ENCODE measurements at places on chromosomes 16 and 17.

DNA sequence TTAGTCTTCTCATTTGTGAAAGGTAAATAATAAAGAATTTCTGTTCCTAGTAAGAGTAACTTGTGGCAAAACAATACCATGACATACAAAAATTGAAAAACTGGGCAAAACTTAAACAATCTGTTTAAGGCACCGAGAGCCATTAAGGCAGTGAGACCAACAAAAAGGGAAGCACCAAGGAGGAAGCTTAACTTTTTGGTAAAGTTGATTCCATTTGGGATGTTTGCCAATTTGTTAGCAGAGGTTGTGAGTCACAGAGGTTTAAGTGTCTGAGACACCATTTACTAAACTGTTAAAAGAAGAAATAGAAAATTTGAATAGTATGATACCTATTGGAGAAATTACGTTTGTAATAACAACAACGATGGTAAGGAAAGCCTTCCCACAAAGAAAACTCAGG is 4.9 kb downstream of the SLC35G3 start:
- DNase-seq, result no peak

- DNase-seq, result no peak
These were observed 5.8 kb downstream of the ESRP2 start for GRCh38 chr16:68230176-68230571.

DNA sequence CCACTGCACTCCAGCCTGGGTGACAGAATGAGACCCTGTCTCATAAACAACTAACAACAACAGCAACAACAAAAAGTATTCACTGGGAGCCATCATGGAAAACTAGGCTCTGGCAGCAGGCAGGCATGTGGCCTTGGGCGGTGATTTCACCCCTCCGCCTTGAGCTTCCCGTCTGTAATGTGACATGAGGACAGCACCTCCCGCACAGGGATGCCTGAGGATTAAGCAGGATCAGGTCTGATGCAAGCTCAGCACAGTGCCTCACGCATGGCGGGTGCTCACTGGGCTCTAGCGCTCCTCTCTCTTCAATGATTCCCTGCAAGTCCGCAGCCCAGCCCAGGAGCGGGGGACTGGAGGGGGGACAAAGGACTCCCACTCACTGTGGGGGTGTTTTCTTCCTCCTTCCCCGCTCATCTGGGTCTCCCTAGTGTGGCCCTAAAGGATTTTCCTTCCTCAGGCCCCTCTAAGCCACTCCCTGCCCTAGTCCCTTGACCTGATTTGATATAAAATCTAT is 2.8 kb downstream of the PLCD3 start:
- DNase-seq, result peak; percentile 95

GRCh38 chr16:86533767-86534351 is 21.2 kb downstream of the MTHFSD start:
- no peak for DNase-seq

- DNase-seq, result peak; percentile 22
These were observed 13.2 kb upstream of the NUP93 start for GRCh38 chr16:56716761-56717160.

- no peak for DNase-seq
These were observed 4.7 kb downstream of the TPPP3 start for GRCh38 chr16:67388591-67388990.

GRCh38 chr17:48905987-48906515 is 2.2 kb upstream of the UBE2Z start:
- no peak for DNase-seq

DNA sequence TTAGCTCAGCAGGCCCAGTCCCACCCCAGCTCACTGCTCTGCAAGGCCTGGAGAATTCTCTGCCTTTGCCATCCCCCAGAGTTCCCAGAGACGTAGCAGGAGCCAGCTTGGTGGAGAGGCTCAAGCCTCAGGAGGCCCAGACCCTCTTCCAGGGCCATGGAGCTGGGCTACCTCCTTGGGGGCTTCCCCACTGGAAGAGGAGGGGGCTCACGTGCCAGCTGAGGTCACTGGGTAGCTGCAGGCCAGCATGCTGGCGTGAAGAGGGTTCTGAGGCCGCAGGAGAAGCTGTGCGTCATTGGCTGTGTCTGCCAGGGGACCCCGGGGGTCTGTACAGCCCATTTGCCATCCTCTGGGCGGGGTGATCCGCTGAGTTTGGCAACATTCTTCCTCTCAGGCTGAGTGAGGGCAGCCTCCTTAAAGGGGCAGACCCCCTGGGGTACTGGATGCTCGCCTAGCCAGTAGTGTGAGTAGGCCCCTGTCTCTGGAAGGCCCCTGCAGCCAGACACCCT is 131.6 kb downstream of the RAB11FIP4 start:
- DNase-seq, result no peak

DNA sequence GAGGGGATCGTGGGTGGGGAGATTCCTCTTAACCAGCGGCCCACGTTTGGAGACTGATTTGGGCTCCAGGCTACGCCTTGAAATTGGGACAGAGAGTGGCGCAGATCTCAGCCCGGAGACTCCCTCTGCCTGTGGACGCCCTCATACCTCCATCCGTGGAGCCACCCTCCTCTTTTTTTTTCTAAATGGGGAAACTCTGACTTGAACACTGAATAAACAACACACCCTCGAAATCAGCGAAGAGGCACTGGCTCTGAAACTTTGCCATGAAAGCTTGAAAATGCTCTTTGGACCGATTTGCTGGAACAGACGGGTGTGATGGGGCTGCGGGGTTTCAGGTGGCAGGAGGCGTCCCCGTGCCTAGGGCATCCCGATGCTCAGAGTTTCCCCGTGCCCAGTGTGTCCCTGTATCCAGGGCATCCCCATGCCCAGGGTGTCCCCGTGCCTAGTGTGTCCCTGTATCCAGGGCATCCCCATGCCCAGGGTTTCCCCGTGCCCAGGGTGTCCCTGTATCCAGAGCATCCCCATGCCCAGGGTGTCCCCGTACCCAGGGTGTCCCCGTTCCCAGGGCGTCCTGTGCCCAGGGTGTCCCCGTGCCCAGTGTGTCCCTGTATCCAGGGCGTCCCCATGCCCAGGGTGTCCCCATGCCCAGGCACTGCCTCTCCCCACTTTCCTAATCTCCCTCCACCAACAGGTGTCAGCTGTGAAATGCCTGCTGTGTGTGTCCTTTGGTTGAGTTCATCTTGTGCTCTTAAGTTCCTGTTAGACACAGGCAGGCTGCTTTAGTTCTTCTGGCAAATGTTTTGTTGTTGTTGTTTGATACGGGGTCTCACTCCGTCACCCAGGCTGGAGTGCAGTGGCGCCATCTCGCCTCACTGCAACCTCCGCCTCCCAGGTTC is 187.0 kb downstream of the SEC14L1 start:
- no peak for DNase-seq

DNA sequence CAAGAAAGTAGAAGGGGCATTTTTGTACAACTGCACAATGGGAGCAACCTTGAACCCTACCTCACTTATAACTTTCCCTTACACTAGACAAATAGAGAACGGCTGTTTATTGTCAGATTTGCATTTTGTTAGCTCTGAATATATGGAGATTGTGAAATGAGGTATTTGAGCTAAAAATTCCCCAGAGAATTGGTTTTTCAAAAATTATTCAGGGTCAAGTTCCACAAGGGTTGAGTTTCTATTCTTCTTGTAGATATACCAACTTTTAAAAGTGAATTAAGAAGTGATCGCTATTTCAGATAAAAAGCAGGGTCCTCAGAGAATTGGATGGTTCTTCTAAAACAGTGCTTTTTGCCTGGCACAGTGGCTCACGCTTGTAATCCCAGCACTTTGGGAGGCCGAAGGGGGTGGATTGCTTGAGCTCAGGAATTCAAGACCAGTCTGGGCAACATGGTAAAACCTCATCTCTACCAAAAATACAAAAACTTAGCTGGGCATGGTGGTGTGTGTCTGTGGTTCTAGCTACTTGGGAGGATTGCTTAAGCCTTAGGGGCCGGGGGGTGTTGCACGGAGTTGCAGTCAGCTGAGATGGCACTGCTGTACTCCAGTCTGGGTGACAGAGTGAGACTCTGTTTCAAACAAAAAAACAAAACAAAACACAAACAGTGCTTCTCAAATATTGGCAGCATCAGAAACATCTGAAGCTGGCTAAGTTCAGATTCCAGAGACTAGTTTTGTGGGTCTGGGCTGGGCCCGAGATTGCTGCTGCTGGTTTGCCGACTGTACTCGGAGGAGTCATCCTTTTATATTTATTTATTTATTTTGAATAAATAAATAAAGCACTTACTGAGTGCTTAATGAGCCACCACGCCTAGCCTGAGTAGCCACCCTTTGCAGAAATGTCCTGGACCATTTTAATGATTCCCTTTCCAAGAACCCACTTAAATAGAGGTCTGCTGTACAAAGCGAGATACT is 50.9 kb downstream of the PECAM1 start:
- DNase-seq, result no peak
